Activated naive CD8-positive, alpha-beta T cell treated with anti-CD3 and anti-CD28 coated beads for 36 hours (primary cell): ENCODE measurements at places on chromosomes 11 and 22.
A peak's percentile ranks its signal among the peaks of the same experiment; 100 is the strongest.

DNA sequence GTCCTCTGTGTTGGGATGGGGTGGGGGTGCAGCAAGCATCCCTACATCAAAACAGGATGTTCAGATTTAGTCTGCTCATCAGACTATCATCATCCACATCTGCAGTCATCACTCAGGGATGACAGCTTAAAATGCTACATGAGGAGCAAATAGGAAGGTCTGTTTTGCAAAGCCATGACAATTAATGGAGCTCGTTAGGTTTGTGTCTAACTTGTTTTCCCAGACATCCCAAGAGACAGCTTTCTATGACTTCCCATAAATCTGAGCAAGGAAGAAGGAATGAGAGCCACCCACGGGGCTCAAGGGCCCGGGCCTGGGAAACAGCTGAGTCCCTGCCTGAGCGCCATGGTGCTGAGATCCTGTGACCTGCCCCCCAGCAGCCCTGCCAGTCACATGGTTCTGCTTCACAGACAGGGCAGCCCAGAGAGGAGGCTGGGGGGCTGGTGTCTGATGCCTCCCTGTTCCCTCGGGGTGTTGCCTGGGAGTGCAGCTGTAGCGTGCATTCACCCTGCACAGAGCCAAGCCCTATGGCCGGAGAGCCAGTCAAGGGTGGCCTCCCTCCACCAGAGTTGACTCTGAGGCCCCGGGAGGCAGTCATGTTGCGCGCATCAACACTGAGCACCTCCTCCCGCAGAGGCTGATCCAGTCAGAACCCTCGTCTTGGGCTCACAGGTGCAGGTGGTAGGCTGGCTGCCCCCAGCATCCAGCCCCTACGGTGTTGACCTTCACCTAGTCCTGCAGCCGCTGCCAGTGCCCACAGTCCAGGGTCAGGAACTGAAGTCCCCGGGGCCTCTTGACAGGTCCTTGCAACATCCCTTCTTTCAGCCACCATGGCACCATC is 12.1 kb downstream of the DERL3 start:
- DNase-seq, result no peak

GRCh38 chr11:8081591-8082250 is 710 bp downstream of the TUB start:
- no peak for DNase-seq

DNA sequence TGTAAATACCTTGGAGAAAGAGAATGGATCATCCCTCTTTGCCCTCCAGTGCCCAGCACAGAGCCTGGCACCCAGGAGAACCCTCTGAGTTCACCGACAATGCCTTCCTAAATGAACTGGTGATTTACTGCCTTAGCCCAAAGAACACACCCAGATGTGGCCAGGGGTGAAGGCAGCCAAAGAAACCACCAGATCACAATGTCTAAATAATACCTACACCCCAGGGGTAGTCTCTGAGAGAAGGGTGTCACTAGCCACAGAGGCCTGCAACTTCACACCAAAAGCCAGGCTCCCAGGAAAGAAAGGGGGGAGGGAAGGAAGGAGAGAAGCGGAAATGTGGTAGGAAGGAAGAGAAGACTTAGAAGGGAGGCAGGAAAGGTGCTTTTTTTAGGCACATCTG is 65.7 kb downstream of the RPL27A start:
- no peak for DNase-seq

- no peak for DNase-seq
Measured at GRCh38 chr22:30457981-30458380, 13.8 kb downstream of the SEC14L3 start.

DNA sequence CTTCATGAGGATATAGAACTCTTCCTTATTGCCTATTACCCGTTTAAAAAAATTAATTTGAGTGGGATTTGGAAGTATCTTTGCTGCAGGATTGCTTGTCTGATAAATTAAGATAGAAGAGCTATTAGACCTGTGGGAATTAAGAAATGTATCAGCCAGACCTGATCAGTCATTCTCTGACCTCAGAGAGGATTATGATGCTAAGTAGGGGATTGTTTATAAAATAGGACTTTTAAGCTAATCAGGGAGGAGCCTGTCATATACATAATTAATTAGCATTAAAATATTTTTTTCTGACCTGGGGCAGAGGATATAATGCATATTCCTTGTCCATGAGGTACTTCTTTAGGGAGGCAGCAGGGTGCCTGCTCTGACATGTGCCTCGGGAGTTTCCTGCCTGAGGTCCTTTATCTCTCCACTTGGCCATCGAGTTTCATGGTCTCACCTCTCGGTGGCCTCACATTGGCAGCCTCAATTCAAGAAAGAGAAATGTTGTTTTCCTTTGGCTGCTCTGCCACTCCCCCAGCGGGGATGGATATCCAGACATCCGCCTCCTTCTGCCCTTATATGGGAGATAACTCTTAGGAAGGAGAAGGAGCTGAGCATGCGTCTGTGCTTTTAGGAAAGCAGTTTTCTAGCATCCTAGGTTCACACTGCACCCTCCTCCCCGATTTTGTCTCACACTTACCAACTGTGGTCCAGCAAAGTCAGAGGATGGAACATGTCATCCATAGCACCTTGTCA is 41.1 kb downstream of the DIXDC1 start:
- DNase-seq, result no peak

DNA sequence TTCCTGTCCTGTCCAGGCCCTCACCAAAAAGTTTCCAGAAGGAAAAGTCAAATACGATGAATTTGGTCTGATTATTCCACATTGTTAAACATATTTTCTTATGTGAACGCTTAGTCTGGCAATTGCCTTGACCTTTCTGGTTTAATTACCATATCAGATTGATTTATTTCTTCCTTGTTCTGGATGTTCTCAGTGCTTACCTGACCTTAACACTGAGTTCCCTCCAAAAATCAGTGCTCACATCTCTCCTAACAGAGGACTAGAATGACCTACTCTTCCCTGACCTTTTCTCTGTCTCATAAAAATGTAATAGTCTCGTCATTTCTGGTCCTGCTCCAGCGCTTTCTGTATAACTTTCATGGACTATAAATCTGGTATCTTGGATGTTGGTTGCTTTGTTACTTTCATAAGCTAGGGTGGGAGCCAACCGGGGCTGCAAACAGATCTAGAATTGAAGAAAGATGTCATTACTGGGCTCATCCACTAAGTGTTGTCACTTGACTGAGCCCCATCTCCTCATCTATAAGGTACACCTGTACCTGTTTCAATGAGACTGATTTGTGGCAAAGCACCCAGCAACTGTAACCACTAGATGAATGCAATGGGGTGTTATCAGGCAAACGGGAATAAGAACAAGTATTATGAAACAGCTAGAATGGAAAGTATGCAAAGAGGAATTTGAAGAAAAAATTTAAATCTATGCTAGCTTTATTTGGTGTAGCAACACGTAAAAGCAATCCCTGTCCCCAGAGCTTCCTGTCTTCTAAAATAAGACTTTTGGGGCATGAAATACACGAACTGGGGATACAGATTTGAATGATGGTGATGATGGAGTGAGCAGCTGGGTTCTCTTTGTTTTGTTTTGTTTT is 2.4 kb downstream of the FADS2 start:
- no peak for DNase-seq

GRCh38 chr11:57162179-57162898 is 19.4 kb upstream of the LRRC55 start:
- no peak for DNase-seq

DNA sequence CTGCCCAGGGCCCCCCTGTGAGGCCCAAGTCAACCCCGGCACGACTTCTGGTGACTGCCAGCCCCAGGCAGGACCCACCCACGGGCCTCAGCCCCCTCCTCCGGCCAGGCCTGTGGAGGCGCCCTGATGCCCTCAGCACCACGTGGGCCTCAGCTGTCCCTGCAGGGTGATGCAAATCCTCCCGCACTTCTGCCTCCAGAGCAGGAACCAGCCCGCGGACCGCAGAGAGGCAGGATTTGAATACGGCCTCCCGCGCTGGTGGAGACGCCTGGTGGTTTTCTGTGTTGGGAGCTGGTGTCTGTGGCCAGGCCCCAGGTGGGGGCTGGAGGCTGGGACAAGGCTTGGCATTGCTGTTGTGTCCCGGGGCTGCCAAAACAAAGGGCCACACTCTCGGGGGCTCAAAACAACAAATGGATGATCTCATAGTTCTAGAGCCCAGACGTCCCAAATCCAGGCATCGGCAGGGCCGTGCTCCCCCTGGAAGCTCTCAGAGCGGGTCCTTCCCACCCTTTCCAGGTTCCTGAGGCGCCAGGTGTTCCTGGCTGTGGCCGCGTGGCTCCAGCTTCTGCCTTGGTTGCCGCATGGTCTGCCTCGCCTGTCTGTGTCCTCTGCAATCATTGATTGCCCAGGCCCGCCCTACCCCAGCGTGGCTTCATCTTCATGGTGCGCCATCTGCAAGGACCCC is 19.4 kb downstream of the TRPM5 start:
- no peak for DNase-seq

GRCh38 chr11:77172666-77172982 is 44.6 kb downstream of the MYO7A start:
- no peak for DNase-seq

GRCh38 chr11:48083421-48083820 is 103.1 kb downstream of the PTPRJ start:
- no peak for DNase-seq

DNA sequence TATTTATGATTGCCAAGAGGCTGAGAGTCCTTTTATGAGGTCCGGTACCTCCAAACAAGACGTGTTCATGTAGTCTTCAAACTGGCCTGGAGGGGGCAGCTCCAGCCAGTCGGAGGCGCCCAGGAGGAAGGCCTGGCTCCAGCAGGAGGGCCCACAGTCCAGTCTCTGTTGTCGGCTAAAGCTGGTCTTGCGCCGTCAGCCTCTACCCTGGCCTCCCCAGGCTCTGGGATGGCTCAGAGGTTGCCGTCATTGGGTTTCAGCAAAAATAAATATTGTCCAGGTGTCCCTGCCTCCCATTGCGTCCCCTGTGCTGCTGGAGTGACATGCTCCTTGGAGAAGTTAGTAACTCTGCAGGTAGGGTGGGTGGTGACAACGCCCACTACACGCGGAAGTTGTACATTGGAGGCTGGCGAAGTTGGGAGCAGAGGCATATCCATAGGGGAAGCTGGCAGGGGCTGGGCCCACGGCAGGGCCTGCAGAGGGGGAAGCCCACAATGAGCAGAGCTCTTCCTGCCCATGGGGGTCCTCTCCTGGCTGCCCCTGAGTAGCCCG is 1.0 kb upstream of the SLC25A1 start:
- DNase-seq, result peak; percentile 57

GRCh38 chr11:122423273-122423672 is 232.2 kb upstream of the UBASH3B start:
- DNase-seq, result no peak

- DNase-seq, result peak; percentile 15
Measured at GRCh38 chr11:85626496-85626895, 648 bp downstream of the DLG2 start.

DNA sequence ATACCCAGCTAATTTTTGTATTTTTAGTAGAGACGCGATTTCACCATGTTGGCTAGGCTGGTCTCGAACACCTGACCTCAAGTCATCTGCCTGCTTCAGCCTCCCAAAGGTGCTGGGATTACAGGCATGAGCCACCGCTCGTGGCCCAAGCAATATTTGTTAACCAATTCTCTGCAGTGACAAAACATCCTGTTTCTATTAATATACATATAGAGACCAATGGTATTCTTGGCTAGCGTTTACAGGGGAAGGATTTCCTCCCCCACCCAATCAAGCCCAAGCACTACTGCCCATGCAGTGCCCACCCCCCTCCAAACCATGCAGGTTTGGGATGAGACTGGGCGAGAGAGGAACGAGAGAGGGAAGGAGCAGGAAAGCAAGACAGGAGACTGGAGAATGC is 53.1 kb downstream of the APOL3 start:
- DNase-seq, result no peak

- DNase-seq, result peak; percentile 90
Measured at GRCh38 chr11:118145285-118146227, 7.1 kb downstream of the SCN4B start.

DNA sequence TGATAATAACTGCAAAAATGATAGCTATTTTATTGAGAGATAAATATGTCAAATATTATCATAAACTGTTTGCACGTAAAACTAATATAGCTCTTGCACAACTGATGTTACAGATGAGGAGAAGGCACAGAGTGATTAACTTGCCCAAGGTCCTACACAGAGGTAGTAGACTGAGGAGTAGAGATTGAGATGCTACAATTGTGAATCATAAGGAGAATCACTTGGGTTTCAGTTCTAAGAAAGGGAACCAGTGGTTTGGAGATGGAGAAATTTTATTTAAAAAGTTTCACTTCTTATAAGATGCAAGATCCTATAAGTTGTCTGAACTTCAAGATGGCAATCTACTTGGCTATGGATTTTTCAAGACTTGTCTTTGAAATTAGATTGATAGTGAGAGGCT is 224.8 kb upstream of the RAG2 start:
- DNase-seq, result no peak

DNA sequence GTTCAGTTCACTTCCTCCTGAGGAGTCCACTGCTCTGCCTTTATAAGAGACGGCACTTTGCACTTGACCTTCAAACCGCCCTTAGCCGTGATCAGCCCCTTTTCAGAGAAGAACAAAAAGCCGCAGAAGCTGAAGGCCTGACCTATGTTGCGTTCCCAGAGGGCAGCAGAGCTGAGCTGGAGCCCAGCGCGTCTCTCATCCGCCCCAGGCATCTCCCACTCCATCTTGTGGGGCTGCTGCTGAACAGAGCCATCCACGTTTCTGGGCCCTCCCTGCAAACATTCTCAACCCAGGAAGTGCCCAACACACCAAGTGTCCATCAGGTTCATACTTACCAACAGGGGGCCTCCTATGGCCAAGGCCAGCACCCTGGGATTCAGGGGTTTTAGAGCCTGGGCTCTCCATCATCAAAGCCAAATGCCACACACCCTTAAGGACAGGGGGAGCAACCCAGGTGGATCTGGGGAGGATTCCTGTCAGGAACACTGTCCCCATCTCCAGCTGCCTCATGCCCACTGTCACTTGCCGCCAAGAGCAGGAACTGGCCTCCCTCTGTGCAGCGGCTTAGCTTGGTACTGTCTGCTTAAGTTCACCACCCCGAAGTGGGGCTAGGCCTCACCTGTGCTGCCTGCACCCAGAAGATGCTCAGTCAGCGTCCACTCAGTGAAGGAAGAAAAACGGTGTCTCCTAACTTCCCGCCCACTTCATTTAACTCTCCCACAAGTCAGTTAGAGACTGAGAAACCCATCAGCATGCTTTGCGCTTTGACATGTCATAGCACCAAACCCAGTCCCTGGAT is 16.0 kb upstream of the EFCAB6 start:
- no peak for DNase-seq

DNA sequence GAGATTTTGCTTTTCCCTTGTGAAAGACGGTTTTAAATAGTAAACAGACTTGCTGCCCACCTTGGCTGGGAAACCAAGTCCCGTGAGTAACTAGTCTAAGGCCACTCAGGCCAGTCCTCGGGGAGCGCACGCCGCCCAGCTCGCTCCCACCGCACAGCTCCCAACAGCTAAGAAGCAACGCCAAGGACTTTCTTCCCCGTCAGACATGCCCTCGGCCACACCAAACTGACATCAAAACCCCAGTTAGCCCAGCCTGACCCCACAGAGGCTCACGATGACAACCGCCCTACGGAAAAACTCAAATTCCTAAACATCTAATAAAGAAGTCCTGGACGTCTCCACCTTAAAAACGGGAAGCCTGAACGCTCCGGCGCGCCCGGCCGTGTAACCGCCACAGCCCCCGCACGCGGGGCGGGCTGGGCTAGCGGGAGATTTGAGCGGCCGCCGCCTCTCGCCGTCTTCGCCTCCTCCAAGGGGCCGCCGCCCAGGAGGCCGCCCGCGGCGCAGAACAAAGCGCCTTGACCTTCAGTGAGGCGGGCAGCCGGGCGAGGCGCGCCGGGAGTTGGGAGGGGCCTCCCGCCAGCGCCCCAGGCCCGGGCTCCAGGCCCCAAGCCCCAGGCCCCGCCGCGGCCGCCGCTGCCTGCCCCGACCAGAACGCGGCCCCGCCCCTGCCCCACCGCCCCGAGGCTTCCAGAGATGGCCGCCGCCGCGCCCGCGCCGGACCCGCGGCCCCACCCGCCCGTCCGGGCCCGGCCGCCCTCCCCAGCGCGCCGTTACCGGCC is 486 bp downstream of the NAP1L4 start:
- no peak for DNase-seq
